GM12878 (cell line): ENCODE measurements at places on chromosomes 3 and 15.

GRCh38 chr3:172056416-172056815 lies 17.0 kb downstream of the FNDC3B start:
- DNase-seq = no peak

DNA sequence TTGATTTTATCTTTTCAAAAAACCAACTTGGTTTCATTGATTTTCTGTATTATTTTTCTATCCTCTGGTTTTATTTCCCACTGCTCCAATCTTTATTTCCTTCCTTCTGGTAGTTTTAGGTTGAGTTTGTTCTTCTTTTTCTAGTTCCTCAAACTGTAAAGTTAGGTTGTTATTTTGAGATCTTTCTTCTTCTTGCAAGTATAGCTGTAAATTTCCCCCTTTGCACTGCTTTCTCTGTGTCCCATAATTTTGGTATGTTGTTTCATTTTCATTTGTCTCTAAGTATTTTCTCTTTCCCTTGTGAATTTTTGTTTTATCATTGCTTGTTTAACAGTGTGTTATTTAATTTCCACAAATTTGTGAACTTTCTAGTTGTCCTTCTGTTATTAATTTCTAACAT lies 120.0 kb downstream of the PLD1 start:
- peak; percentile 21 for DNase-seq

GRCh38 chr3:132781922-132782321 lies 59.7 kb upstream of the NPHP3 start:
- no peak for DNase-seq

DNA sequence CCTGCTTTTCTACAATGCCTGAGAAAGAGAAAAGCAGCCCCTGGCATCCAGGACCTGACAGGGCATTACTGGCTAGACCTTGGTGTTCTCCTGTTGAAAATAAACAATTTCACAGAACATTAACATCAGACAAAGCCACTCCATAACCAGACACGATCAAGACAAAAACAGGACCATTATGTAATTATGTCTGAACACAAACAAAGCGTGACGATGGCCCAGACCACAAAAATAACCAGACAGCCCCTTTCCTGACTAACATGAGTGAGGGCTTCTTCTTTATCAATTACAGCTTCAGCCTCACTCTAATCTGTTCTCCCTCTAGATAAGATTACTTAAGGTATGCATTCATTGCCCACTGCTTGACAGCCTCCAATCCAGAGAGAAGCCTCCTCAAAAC lies 172.7 kb upstream of the LMCD1 start:
- DNase-seq = no peak

- no peak for DNase-seq
Measured at GRCh38 chr3:115146032-115146417, 1.1 kb downstream of the ZBTB20 start.

- no peak for DNase-seq
Measured at GRCh38 chr3:143001034-143001368, 369 bp upstream of the U2SURP start.

- DNase-seq = no peak
Measured at GRCh38 chr3:83002869-83003445, 1241.5 kb upstream of the GBE1 start.

- DNase-seq = no peak
Measured at GRCh38 chr3:66473181-66473580, 27.6 kb downstream of the LRIG1 start.

DNA sequence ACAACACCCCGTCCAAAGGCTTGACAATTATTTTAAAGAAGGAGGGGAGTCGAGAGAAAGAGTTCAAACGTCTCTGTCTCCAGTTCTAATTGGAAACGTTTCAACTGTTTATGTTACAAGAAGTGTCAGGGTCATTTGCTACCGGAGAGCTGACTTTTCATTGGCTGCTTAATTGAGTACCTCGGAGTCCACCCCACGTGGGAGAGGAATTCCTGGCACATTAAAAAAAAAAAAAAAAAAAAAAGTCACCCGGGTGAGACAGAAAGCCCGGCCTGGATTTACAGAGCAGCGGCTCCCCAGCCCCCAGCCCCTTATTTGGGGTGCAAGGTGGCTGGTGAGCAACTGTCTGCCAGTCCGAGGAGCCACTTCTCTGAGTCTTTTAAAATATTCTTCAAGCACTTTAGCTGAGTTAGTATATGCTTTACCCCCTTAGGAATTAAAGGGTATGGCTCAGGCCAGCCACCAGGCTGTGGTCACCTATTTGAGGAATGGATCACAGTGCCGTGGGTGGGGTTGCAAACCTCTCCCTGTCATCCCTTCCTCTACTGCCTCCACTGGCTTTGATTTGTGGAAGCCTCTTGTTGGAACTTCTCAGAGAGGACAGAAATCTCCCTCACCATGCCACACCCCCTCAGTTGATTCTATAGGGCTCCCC lies 3.9 kb upstream of the TLE3 start:
- no peak for DNase-seq

DNA sequence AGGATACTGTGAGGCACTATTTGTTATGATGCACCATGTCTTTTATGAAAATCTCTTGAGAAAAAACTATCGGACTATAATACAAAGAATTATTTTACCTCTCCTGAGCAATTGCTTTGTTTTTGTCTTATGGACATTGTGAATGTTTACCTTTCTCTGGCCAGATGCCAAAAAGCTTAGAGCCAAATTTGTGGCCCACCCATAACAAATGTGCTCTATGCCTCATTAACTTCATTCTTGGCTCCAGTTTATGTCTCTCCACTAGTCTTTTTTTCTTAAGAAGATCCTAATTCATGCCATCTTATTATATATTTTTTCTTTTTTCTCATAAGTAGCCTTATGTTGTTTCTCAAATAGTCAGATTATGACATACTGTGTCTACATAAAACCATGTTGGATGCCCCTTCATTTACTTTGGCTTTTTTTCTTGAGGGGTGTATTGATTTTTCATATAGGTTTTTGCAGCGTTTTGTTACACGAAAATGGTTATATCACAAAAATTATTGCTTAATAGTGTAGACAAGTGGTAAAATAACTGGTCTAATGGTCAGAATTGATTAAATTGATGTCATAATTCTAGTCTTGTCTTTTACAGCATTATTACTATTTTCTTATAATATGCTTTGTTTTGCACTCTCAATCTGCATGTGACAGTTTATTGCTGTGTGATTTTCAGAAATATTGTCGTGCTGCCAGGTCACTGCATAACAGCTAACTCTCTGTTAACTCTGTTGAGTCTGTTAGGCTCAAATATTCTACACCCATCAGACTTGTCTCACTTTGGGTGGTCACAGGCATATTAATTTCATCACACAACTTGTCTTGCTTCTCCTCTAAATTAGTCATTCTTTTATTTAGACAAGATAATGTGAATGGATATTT lies 18.2 kb downstream of the SENP8 start:
- no peak for DNase-seq

DNA sequence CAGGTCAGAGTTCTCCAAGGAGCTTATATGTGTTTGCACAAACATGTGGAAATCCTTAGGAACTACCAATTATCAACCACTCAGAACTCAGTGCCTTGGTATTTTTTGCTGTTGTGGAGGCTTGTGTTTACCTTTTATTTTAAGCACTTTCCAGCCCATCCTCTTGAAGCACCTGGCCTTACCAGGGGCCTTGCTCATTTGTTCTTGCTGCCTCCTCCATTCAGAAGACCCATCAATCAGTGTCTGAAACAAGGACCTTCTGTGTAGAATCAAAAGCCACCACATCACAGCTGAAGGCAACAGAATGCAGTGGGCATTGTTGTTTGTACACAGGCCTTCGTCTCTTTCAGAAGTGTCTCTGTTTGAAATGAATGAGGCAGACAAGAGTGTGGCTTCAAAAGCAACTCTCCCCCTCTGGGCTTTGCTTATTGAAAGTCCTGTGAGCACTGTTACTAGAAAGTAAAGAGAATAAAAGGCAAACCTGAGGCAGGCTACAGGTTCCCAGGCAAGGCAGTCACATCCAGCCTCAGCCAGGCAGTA lies 24.5 kb upstream of the LIPC start:
- DNase-seq = no peak

DNA sequence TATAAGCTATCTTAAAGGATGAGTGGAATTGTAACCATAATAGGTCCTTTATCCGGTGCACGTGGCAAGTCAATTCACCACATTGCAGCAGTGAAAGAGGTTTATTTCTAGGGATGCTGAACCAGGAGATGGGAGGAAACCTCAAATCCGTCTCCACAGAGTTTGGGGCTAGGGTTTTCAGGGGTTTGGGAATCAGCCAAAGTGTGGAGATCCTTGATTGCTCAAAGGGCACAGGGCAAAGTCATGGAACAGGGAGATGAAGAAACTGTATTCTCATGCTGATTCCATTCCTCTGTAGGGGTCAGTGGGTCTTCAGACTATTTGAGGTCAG lies 7.2 kb upstream of the RAF1 start:
- DNase-seq = no peak

DNA sequence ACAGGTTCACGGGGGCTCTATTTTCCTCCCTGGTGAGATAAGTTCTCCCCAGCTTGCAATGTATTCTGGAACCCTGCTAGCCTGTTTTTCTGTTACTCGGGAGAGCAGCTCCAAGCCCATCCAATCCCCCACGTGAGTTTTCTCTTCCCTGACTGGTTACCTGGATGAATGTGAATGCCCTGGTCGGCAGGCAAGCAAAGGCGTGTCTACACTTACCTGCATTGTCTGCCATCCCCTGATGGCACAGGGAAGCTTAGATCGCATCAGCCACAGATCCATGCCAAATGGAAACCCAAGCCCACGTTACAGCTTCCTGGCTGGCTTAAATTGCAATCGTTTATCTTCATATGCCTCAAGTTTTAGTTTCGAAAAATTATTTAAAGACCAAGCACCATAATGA lies 149.9 kb downstream of the FOXP1 start:
- no peak for DNase-seq
